Activated naive CD4-positive, alpha-beta T cell treated with anti-CD3 and anti-CD28 coated beads, Interleukin-2, amount 50 U/mL, for 72 hours (primary cell): ENCODE measurements at places on chromosomes 7 and 10.

GRCh38 chr7:6179620-6180343 is 92.6 kb downstream of the CYTH3 start:
- no peak for DNase-seq

DNA sequence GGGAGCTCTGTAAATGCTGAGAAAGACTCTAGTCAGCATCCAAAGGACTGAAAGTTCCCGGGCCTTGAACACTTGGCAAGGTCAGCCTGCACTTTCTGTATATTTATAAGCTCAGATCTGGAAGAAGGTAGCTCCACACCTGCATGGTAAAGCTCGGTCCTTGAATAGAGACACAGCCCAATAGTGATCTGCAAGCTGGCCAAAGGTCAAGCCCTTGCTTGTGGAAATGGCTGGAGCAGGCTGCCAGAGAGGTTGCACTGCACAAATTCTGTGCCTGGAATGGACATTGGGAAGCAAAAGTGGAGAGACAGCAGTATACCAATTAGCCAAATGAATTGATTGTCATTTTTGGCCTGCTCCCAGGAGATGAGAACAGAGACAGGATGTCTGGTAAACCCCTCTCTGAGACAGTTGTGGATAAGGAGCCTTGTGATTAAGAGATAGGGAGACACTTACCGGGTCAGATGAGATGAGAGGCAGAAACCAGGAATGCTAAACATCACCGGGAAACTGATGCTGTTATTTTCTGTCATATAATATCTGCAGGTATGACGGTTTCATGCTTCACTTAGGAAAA is 8.0 kb upstream of the FRA10AC1 start:
- DNase-seq: no peak

DNA sequence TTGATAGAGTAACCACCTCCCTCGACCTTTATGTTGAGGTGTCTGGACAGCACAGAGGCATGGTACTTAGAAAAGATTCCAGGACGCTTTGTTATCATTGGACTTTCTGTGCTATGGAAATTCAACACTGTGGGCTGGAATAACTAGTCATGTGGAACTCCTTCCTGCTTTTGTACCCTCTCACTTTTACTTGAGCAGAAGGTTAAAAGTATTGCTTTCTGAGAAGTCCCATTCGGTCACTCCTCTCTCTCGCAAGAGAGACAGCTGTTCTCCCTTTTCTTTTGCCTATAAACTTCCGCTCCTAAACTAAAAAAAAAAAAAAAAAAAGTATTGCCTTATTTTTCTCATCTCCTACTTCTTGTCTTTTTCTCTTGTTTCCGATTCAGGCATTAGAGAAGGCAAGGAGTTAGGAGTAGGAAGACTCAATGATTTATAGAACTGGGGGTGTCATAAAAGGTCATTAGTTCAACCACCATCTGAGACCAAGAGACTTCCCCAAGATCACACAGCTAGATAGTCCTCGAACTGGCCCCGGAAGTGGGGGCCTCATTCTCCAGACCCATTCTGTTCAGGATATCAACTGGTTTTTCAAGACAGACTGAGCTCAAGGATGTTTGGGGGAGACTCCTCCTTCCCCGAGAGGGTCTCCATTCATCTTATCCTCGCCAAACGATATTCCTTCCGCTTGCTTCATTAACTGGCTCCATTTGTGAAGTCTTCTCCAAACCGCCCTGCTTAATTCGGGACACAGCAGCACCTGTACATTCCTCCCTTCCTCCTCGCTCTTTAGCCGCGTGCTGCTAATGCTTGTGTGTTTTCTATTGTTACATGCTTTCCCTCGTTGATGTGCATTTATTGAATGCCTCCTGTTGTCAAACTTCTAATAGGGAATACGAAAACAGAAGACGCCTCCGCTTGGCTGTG is 995 bp upstream of the INPP5F start:
- DNase-seq: no peak

GRCh38 chr10:14448197-14448990 is 117.7 kb upstream of the FRMD4A start:
- DNase-seq: no peak

- no peak for DNase-seq
Measured at GRCh38 chr10:115762029-115762428, 511.0 kb downstream of the GFRA1 start.

DNA sequence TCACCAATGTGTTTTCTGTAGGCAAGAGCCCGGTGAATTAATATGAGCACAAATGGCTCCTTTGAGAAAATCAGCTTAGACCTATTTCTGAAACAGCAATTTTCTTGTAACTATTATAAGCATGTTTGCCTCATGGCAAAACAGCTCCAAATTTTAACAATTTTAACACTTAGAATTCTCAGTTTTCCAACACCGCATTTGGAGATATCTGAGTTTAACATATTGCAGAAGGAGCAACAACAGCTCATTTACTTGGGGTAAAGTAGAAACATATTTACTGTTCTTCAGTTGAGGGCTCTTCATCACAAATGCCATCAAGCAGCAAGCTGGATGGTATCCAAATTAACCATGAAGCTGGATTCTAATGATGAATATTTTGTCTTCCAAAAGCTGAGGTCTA is 134.0 kb upstream of the SLC26A5 start:
- no peak for DNase-seq

DNA sequence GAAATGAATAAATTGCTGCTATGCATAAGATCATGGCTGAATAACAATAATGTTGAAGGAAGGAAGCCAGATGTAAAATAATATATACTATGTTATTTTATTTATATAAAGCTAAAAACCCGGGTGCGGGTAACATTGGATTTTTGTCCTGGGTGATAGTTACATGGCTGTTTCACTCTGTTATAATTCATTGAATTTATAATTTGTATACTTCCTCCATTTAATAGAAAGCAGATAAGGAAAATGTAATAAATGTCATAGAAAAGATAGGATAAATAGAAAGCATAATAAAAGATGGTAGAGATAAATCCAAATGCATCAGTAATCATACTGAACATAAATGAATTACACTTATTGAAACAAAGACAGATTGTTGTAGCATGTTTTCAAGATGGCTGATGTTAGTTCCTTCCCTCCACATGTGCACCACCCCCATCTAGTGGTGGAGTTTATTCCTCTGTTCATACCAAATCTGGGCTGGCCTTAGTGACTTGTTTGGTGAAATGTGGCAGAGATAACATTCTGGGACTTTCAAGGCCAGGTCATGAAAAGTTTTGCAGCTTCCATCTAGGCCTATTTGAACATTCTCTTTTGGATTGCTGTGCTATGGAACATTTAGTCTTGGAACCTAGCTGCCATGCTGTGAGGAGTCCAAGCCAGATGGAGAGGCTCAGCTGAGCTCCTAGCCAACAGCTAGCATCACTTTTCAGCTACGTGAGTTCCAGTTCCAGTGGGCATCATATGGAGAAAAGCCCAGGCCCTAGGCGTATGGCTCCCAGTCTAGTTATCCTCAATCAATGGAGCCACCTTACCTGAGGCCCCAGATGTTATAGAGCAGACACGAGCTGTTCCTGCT is 46.9 kb downstream of the AHCYL2 start:
- no peak for DNase-seq

GRCh38 chr7:110988890-110989501 is 101.9 kb upstream of the LRRN3 start:
- no peak for DNase-seq

DNA sequence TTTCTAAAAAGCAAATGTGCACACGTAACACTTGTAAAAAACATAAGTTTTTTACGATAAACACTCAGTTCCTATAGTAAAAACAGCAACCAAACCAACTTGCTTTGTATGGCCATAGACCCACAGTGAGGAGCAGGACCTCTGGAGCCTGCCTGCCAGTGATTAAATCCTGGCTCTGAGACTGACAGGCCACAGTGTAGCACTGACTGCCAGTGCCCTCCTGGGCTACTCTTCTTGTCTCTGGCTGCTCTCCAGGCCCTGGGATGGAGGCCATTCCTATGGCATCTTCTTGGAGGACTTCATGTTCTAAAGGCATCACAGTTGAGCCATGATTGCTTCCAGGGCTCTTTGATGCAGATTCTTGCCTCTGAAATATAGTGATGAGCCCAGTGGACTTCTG is 22.7 kb upstream of the TMEM254 start:
- no peak for DNase-seq

- DNase-seq: no peak
Measured at GRCh38 chr7:16795624-16796023, 9.2 kb downstream of the AGR2 start.

DNA sequence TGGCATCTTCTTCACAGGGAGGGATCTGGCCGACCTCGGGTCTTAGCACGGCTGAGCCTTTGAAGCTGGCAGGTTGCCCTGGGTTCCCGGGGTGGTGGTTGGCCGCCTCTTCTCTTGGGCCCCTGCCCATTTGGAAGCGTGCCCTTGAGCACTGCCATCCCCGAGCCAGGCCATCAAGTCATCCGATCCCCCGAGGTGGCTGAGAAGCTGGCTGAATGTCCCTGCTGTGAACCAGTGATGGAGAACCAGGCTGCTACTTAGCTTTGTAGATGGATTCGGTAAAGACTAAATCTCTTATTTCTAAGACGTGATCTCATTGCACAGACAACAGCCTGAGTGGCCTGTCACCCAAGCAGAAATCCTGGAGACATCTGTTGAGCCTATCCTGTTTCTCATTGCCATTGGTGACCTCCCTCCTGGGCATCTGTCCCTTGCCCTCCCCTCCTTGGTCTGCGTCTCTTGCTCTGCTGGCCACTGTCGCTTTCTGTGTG is 74.3 kb downstream of the GRK5 start:
- no peak for DNase-seq

DNA sequence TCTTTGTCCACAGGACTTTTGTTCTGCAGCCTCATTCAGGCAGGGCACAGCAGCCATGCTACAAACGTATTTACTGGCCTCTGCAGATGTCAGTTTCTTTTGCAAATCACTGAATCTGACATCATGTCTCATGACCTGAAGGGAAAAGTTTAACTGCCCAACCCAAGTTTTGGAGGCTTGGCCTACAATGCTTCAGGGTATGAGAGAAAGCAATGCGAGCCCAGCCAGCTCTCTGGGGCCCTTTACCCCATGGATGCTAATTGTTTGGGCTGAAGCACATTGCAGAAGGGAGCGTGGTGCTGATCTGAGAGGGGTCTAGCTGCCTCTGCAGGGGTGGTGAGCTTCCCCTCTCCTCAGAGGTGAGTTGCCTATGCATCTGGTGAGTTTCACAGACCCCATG is 179.9 kb upstream of the CXCL12 start:
- DNase-seq: no peak

DNA sequence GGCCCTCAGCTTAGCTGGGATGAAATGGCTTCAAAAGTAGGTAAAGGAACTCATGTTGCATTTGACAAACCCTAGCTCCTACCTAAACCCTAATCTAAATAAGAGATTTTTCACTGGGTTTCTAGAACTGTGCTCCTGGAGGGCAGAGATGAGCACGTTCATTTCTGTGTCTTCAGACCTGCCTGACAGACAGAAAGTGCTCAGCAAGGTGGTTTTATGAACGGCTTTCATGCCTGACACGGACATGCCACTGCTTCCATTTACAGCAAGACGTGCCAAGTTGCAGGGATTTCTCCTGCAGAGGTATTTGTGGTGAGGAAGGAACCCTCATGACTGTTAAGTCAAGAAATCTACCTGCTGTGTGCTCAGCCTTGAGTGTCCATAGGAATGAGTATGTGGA is 83.5 kb upstream of the KMT2C start:
- DNase-seq: no peak

- DNase-seq: no peak
Measured at GRCh38 chr7:34236057-34236456, 330.7 kb downstream of the BMPER start.

- DNase-seq: no peak
Measured at GRCh38 chr7:107387128-107387527, 82.7 kb upstream of the GPR22 start.

DNA sequence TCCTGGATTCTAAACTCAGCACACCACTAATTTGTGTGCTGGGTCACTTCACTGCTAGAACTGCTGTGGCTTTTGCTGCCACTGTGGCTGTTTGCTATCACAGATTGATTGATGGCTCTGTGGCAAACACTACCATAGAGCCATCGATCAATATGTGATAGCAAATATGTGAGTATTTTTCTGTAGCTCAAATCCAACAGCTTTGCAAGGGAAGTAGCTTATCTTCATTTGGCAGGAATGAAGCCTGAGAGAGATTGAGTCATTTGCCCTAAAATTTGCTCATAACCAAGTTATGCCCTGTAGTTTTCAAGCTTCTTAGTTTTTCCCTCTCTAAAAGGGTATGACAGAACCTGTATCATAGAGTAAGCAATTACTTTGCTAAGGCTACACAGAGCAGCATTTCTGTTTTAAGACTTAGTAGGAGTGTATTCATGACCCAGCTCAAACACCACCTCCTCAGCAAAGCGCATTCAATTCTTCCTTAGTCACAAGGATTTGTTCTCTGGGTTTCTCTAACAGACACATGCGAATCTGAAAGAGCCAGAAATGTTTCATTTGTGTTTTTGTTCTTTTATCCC is 43.1 kb downstream of the MINPP1 start:
- DNase-seq: no peak

GRCh38 chr7:129529643-129530042 is 27.3 kb downstream of the SMKR1 start:
- DNase-seq: no peak

- no peak for DNase-seq
Measured at GRCh38 chr10:109215291-109216075, 707.8 kb downstream of the XPNPEP1 start.

DNA sequence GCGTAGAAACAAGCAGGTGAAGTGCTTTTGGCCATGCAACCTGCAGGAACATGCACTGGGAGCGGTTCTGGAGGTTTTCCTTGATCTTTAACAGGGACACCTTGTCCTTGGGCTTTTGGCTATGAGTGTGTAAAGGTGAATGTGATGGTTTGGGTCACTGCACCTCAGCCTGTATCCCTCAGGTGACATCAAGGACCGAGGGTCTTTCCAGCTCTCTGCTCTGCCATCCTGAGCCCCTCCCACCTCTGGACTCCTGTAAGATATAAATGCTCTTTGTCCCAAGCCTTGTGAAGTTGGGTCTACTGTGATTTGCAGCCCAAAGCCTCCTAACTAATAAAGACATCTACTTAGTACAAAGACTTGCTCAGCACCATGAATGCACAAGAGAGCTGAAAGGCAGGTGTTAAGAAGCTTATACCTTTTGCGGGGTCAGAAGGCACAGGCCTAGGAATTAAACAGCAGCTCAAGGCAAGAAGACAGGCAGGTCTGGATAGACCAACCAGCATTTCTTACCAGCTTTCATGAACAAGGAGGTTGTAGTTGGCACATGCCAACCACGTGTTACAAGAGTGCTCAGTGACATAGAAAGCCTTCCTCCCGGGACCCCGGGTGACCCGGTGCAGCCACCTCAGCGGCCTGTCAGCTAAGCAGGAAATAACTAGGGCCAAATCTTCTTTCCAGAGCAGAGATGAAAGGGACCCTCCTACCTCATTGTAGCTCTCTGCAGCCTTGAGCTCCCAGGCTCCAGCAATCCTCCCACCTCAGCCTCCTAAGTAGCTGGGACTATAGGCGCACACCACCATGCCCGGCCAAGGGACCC is 89.9 kb downstream of the CARD11 start:
- no peak for DNase-seq
